ENCODE measurements at places on chromosomes 7 and 10.

DNA sequence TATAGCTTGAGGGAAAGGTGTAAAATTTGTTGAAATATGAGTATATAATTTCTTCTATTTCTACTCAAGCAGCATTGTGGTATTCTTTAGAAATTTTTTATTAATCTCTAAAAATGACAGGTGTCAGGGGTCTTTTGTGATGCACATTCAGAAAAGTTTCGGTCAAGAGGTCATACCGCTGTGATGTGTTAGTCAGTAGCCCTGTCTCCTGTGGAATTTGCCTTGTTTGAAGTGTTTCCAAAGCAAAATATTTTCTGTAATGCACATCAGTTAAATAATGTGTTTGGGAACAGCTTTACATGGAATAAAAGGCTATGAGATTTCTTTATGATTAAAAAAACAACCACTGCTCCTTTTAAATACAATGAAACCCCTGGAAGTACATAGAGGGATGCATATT, 35.8 kb downstream of the FOXP2 start:
- DNase-seq = no peak

- no peak for DNase-seq
Measured at GRCh38 chr10:69496352-69497230, 45.3 kb downstream of the TSPAN15 start.

DNA sequence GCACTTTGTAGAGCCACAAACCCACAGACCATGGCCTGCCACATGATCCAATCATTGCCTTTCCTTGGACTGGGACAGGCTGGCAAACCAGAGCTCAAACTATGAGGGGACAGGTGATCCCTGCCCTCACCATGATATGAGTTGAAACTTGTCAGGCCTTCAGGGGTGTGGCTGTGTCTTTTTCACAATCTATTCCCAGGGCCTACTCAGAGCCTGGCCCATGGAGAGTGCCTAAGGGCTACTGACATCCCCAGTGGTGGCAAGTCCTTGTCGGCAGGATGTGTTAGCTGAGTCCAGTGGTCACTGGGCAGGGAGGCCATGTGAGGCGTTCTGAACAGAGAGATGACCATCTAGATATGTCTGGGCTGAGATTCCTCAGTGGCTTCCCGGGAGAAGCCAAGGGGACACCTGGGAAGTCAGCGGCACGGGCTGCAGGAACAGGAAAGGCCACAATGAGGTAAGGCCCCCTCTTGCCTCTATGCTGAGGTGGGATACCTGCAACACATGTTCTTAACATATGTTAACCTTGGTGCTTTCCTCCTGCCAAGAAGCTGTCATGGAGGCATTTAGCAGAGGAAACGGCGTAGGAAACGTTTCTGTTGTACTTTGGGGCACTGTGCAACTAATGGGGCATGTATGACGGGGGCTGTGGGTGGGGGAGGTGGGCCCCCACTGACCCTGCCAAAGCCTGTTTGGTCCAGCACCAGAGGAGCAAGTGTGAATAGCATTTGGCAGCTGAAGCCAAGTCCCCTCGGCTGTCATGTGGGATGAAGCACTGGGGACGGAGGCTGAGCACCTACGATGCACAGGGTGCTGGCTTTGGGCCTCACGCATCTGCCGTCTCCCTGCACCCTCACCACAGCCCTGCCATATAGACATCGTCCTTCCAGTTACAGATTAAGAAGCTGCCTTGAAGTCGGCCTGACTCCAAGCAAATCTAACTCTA, 384.0 kb downstream of the RPS24 start:
- no peak for DNase-seq

DNA sequence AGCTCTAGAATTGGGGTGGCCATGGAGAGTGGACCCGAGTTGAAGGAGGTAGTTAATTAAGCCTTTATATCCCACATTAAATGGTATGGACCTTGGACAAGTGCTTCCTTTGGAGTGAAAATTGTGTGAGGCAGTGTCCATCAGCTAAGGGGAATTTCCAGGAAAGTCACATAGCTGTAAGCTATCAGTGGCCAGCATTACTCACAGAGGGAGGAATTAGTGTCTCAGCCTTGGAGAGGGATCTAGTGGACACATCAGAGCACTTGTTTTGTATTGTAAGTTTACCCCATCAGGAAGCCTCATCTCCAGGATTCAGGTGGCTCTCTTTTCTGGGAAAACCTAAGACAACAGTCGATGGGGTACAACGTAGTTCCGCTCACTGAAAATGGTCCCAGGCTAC, 416.7 kb downstream of the TFEC start:
- DNase-seq = no peak

DNA sequence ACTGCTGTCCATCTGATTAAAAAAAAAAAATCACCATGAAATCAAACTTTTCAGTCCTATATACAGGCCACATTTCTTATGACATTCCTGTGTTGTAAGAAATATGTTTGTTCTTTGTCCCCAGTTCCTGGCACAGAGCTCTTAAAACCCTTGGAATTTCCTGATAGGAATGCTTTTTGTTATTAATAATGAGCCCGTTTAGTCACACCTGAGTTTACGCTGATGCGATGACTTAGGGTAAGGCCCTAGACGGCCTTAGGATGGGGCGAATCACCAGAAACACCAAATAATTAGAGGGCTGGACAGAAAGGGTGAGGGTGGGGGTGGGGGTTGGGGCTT, 17.5 kb downstream of the TSPAN15 start:
- no peak for DNase-seq

- no peak for DNase-seq
Measured at GRCh38 chr7:74217455-74218342, 7.9 kb downstream of the LAT2 start.

DNA sequence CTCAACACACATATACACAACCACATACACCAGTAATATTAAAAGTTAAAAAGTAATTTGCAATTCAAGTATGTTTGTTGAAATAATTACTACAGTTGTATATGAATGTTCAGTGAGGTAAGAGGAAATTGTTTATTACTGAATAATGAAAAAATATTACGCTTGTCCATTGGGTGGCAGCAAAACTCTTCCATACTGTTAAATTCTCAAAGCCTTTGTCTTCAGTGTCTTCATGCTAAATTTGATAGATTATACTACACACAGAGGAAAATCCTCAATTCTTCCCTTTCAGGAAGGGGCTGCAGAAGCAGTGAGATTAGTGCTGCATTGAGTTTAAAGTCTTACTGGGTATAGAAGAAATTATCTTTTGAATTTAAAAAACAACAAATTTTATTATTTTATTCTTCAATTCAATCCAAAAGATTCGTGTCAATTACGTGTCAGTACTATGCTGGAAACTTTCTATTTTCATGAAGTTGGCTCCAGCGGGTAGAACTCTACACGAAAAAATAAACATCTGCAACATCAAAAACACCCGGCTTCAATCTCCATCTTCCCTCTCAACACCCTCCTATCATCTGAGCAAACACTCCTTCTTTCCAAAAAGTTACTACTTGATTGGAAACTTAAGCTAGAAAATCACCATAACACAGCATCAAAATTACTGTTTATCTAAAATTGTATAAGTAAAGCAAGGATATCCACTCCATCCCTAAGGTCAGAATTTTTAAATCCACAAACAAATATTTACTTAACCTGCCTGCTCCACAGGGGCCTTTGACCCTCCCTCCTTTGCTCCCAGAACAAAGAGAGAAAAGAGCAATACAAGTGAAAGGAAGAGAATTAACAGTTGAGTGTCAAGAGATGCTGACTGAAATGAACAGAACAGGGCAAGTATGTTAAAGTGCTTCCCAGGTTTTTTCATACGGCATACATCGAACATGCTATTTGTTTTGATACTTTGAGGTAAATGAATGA, 37.0 kb upstream of the TES start:
- no peak for DNase-seq

- no peak for DNase-seq
Measured at GRCh38 chr10:112189465-112189864, 5.9 kb upstream of the GPAM start.
